ENCODE measurements at places on chromosomes 1 and 21.

- no peak for DNase-seq
Measured at GRCh38 chr1:961132-961669, 817 bp downstream of the KLHL17 start.

DNA sequence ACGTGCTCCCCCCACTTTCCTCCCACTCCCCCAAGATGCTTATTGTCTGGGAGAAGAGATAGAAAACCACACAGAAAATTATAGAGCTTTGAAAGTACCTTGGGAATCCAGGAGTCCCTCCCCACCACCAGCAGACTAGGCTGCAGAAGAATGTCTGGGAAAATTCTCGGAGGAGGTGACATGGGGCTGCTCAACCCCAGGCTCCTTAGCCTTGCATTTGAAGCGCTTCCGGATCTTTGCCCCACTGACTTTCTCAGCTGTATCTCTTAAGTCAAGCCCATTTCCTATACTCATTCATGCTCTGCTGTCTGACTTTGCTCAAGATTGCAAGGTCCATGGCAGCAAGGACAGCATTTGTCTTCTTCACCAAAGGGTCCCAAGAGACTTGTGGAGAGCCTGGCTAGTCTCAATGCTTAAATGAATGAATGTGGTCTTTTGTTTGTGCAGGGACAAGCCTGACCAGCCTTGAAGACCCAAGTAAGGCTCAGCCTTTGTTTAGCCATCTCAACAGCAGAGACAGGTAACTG lies 38.0 kb downstream of the DNTTIP2 start:
- no peak for DNase-seq

DNA sequence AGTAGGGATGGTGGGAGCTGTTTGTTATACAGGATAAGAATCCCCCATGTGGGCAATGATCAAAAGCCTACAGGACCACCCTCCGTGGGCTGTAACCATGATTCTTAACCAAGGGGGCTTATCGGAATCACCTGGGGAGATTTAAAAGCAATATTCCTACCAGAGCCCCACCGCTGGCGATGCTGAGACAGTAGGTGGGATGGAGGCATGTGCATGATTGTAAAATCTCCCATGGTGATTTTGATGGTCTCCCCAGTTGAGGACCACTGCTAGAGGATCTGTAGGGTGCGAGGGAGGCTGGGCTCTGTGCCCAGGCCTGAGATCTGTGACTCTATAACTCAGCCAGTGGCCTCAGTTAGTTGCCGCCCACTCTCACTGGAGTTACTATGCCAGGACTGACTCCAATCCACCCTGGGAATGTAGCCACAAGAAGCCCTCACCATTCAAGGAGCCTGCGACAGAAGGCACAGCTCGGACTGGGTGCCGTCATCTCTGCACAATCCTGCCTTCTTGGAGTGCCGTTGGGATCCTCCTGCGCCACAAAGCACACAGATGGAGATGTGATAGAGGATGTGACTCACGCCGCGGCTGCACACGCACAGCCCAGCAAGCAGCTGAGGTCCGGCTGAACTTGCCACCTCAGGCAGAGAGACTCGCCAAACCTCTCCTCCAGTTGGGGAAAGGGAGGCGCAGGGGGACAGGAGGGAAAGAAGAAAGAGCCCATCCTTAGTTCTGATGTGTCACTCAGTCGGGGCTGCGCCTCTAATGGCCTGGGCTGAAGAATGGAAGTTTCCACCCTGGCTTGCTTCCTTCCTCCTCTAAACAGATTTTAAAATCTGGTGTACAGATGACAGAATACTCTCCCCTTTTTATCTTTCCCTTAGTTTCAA lies 26.5 kb downstream of the AKNAD1 start:
- no peak for DNase-seq

DNA sequence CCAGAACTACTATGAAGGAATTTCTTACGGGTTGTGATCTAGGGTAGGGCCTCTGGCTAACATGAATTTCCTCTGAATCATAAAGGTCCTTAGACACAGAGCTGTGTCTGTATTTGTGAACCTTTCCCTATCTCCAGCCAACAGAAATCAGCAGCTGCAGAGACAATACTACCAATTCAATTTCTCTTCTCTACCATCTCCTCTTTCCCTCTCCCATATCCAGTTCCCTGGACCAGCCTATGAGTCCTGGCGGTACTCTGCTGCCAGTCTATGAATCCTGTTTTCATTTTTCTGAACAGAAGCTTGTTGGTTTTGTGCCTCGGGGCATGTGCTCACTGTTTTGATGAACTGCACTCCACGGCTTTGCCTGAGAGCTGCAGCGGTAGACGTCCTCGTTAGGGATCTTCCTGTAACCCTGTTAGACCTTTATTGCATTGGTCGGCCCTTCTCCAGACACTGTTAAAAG lies 458.0 kb upstream of the VAMP3 start:
- DNase-seq, result no peak

- no peak for DNase-seq
Measured at GRCh38 chr1:118842452-118843201, 145.5 kb downstream of the TBX15 start.

DNA sequence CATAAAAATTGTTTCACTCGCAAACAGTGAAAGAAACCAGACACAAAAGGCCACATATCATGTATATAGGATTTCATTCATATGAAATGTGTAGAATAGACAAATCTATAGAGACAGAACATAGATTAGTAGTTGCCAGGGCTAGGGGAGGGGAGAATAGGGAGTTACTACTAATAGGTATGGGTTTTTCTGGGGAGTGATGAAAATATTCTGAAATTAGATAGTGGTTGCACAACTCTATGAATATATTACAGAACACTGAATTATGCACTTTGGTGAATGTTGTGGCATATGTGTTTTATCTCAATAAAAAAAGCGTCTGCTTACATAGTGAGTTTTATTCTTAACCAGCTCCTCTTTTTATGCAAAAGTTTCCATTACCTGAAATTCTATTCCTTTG lies 21.6 kb downstream of the SYT14 start:
- DNase-seq, result no peak

- no peak for DNase-seq
Measured at GRCh38 chr21:46515109-46515508, 56.4 kb downstream of the DIP2A start.

- no peak for DNase-seq
Measured at GRCh38 chr1:29501227-29501976, 265.1 kb downstream of the PTPRU start.

GRCh38 chr1:205961991-205962820 lies 18.9 kb upstream of the SLC26A9 start:
- DNase-seq, result no peak

GRCh38 chr1:157137046-157137407 lies 1.2 kb downstream of the ETV3 start:
- DNase-seq, result no peak

DNA sequence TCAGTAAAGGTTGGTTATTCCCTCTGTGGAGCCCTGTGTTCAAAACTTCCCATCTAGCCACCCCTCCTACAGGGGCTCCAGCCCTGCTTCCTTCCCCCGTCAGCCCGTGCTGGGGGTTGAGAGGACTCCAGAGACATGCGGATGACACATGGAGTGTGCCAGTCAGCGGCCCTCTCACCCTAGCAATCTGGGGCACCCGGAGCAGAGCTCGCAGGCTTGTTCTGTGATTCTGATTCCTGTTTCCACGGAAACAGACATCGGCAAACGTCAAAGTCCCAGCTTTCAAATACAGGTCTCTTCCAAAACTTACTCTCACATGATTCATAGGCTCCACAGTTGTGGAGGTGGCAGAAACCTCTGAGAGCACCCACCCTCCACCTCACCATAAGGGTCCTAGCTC lies 9.8 kb upstream of the SSBP3 start:
- DNase-seq, result no peak

- no peak for DNase-seq
Measured at GRCh38 chr1:221708076-221708571, 33.8 kb downstream of the DUSP10 start.

GRCh38 chr1:201214886-201215285 lies 24.3 kb downstream of the IGFN1 start:
- no peak for DNase-seq

DNA sequence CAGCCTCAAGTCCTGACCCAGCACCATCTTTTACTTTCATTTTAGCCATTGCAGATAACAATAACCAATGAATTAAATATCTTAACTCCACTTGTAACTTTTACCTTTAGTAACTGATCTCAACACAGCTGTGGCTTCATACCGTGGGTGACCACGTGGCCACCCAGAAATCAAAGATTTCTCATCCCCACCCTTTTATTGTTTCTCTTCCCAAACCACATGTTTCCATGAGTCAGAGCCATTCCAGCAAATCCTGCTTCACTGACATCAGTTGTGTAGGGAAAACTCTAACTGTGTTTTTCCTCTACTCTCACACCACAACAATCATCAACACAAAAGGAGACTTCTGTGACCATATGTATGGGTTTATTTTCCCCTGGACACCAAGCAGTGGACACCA lies 25.1 kb upstream of the BRDT start:
- DNase-seq, result no peak

- DNase-seq, result no peak
Measured at GRCh38 chr21:17671733-17672132, 59.0 kb upstream of the BTG3 start.

DNA sequence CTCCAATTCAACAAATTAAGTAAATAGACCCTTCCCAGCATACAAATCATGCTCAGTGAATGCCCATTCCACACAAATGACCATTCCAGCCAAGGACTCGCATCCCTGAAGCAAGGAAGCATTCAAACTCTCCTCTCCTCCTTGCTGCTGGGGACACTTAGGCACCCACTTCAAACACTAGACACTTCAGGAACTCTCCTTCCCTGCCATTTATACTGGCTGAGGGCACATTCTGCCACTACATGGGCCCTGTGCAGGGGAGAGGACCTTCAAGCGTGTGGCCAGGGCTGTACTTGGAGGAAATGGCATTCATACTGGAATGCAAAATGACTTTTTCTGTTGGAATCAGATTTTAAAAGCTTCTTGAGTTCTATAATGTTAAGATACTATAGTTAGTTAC lies 22.3 kb downstream of the GJA5 start:
- no peak for DNase-seq

GRCh38 chr1:46798810-46799209 lies at the start of gene CYP4B1:
Gene CYP4B1, plus strand, starts transcription at chr1:46799046. Its CDS starts 36 bp downstream, at chr1:46799082.
- no peak for DNase-seq

DNA sequence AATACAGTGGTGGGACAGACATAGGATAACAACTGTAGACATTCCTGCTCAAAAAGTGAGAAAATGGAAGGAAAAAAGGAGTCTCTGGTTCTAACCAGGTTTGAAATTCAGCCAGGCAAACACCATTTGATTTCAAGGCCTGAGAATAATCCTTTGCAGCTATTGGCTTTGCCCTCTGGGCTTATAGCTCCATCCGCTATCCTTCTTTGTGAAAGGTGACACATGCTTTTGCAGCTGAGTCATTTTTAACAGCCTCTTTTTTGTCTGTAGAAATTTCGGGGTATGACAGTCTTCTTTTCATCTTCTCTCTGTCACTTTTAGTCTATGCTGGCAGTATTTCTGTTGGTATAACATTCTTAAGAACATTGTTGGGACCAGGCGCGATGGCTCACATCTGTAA lies 16.2 kb downstream of the SDHC start:
- DNase-seq, result no peak

DNA sequence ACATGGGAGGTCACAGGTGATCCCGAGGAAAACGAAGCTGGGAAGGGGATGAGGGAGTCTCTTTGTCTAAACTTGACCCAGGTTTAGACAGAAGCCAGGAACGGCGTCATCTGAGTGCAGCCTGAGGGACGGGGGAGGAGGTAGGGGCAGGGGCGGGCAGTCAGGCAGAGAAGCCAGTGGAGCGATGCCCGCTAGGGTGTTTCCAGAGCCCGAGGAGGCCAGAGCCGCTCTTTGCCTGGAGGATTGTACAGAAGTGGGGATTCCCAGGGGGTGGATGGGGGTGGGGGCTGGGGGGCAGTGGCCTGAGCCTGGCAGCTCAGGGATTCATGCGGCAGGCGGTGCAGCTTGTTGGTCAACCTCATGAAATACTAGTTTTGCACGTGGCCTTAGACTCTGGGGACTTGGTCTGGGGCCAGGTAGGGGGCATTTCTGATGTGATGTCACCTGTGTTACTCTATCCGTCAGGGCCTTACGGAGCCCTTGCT lies 58.4 kb downstream of the VPS26C start:
- DNase-seq, result no peak

DNA sequence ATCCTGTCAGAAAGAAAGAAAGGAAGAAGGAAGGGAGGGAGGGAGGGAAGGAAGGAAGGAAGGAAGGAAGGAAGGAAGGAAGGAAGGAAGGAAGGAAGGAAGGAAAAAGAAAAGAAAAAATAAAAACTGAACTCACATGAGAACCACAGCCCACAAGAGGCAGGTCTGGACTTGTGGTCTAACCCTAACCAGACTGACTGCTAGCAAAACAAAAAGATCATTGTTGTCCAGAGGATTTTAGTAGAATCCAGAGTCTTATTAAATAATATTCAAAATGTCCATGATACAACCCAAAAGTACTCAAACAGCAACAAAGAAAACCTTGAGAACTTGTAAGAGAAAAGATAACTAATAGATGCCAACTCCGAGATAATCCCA lies 4.7 kb upstream of the ITGB2 start:
- no peak for DNase-seq

DNA sequence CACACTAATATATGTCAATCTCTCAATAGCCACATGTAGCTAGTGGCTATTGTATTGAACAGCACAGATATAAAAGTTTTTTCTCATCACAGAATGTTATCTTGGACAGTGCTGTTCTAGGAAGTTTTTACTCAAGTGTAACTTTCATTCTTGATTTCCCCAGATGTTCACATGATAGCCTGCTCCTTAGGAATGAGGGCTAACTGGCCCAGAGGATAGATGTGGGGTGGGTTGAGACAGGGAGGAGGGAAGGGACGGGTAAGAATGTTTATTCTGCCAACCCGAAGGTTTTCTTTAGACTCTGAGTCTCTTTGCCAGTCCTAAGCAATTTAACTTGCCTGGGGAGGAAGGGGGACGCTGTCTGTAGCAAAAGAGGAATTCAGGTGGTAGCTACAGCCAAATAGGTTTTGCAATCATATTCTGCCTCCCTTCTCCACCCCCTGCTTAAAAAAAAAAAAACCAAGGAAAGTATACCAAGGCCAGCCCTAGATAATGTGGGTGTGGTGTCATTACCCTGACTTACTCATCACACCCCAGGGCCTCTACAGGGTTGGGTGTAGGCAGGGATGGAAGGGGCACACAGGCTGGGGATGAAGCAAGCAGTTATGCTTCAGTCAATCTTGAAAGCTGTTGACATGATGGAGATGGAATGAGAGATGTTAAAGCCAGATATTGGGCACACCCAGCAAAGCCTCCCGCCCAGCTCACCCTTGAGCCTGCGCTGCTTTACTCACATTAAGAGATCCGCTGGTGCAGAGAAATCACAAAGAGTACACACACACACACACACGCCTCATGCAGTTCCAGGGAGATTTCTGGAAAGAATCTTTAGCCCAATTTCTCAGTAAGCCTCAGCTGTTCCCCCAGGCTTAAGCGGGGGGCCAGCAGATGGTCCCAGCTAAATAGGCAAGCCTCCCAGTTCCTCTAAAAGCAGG lies 59.9 kb downstream of the PLXNA2 start:
- no peak for DNase-seq

DNA sequence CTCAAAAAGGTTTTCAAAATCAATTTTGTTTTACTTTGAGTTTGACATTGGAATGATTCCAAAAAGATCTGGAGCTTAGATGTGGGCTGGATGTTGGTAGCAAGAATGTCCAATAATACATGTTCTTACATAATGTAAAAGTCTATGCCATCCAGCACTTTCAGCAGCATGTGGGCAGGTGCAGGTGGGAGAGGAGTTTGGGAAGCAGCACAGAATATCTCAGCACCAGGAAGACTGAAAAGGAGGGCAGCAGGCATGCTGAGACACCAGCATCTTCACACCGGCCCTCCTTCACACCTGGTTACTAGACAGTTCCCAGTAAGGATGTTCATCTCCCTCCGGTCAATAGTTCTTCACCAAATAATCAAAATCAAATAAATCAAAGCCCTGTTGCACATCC lies 166.6 kb downstream of the ZBTB18 start:
- no peak for DNase-seq

All from NCI-H1694 (cell line).